ENCODE measurements at places on chromosomes 6 and 20.

DNA sequence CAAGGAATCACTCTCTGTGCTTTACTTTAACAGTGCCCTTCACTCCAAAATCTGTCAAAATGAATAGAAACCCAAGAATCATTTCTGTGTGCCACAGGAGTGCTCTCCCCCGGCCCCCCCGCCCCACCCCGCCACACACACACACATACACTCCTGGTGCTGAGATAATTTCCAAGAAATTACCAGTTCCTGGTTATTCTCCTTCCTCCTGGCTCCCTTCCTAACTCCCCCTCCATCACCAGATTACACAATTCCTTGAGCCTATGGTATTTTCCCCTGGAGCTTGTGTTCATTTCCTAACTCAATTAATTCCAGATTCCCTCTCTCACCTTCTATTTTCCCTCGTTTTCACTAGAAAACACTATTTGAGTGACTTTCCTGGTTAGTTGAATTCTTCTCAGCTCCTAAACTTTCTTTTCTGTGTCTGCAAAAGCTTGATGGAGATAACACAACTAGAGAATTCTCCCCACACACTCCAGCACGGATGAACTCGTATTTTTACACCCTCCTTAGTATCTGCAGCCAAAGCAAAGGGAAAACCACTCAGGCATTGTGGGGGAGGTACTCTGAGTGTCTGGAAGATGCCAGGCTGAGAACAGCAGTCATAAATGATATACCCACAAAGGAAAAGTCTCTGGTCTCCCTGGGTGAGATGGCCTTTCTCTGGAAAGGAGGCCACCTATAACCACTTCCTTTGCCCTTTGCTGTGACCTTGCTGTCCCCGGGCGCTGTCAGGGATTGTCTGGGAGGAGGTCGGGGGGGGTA, 1.9 kb upstream of the SLC24A3 start:
- no peak for DNase-seq

DNA sequence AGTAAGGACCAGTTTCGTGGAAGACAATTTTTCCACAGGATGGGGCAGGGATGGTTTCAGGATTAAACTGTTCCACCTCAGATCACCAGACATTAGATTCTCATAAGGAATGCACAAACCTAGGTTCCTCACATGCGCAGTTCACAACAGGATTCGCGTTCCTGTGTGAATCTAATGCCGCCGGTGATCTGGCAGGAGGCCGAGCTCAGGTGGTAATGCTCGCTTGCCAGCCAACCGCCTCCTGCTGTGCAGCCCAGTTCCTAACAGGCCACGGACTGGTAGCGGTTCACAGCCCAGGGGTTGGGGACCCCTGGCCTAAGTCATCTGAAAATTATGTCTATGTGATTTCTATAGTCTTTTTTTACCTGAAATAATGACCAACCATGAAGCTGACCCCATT, 217.5 kb downstream of the TMEM200A start:
- no peak for DNase-seq

DNA sequence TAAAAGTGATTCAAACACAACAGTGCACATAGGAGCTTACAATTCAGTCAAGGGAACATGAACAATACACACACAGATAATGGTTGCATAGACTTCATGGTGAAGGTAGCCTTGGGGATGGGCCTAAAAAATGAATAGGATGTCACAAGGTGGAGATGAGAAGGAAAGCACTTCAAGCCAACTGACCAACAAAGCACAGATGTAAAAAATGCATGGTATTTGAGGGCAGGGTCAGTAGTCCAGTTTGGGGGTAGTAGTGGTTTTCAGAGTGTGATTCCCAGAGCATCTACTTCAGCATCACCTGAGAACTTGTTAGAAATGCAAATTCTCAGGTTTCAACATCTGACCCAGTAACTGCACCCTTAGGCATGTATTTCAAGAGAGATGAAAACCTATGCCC, 88.9 kb downstream of the PERP start:
- DNase-seq: no peak

GRCh38 chr6:38638941-38639497, 710 bp downstream of the BTBD9 start:
- peak; percentile 43 for DNase-seq

DNA sequence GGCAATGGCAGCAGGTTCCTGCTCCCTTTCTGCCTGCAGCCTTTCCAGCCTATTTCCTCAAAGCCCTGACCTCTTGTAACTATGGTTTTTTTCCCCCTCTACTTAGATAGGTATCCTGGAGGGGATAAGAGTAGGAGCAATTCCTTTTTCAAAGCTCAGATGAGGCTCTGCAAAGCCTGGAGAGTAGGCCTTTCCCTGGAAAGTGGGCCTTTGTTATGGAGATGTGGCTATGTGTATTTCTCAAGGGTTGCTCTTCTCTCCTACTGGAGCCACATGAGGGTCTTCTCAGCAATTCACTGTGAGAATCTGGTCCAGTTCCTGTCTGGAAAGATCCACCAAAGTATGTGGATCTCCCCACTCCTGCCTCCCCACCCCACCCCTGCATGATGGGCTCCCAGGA, 96.0 kb downstream of the DTD1 start:
- no peak for DNase-seq

Data from activated T-cell treated with anti-CD3 and anti-CD28 coated beads for 1 hour (primary cell).